ENCODE measurements at places on chromosomes 11 and 22.

GRCh38 chr11:85732965-85733364 is 47.0 kb upstream of the CCDC89 start:
- no peak for DNase-seq

GRCh38 chr22:45318558-45319323 is 9.0 kb downstream of the FAM118A start:
- peak; percentile 77 for DNase-seq

GRCh38 chr22:42878561-42879305 is 21.7 kb upstream of the ARFGAP3 start:
- no peak for DNase-seq

DNA sequence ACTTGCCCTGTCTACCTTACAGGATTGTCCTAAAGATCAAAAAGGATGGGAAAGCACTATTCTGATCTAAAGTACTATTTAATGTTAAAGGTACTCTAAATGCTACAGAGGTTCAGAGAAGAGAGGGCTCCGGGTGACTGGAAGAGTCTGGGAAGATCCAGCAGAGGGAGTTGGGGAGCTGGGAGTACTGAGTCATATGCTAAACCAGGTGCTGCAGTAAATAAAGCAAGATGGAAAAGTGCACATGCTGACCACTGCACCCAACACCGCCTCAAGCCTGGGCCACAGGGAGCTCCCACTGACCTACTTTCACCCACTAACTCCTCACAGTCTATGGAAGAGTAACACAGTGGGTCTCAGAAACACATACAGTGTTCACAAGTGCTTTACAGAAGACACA is 49.3 kb downstream of the WT1 start:
- no peak for DNase-seq

DNA sequence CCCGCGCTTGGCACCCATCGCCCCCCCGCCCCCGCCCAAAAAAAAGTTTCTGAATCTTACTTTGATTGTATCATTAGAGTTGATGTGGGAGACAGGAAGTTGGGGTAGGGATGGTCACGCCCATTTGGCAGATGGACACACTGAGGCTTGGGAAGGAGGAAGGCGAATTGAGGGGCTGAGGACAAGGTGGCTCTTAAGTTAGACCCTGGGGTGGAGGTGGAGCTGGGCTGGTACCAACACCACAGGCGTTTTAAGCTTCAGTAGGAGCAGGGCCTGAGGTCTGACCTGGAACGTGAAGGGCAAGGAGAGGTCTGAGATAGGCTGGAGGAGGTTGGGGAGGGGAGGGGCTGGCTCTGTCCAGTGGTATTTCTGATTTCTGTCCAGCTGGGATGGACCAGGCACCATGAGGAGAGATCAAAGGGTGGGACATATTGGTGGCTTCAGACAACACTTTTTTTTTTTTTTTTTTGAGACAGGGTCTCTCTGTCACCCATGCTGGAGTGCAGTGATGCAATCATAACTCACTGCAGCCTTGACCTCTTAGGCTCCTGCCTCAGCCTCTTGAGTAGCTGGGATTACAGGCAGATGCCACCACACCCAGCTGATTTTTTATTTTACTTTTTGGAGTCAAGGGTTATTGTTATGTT is 799 bp upstream of the CDC42BPG start:
- DNase-seq, result no peak

- no peak for DNase-seq
These were observed 117.6 kb downstream of the DSCAML1 start for GRCh38 chr11:117679461-117679860.

GRCh38 chr22:29302402-29302680 is 4.1 kb upstream of the GAS2L1 start:
- DNase-seq, result no peak

DNA sequence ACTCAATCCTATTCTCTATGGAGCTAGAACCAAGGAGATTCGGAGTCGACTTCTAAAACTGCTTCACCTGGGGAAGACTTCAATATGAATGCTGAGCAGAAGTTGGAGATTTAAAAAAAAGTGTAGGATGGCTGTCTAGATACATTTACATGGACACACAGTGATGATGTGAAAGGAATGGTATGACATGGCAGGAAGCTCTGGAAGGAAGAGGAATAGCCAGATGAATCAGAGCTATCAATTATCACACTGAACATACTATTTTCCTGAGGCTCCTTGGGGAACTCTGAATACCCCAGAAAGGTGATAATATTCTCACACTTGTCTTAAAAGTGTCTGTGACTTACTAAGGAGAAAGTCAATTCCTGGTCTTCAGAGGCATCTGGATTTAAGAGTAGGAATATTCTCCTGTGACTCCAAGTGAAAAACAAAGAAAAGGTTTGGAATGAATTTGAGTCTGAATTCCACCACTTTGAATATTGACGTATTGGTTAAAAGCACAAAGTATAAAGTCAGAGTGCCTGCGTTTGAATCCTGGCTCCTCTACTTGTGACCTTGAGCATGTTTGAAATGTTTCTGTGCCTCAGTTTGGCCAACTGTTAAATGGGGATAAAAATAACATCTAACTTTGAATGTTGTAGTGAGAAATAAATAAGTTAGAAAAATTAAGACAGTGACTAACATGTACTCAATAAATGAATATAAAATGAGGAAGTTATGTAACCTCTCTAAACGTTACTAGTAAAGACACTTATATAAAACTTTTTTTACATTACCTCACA is 1.3 kb downstream of the OR52D1 start:
- DNase-seq, result no peak

DNA sequence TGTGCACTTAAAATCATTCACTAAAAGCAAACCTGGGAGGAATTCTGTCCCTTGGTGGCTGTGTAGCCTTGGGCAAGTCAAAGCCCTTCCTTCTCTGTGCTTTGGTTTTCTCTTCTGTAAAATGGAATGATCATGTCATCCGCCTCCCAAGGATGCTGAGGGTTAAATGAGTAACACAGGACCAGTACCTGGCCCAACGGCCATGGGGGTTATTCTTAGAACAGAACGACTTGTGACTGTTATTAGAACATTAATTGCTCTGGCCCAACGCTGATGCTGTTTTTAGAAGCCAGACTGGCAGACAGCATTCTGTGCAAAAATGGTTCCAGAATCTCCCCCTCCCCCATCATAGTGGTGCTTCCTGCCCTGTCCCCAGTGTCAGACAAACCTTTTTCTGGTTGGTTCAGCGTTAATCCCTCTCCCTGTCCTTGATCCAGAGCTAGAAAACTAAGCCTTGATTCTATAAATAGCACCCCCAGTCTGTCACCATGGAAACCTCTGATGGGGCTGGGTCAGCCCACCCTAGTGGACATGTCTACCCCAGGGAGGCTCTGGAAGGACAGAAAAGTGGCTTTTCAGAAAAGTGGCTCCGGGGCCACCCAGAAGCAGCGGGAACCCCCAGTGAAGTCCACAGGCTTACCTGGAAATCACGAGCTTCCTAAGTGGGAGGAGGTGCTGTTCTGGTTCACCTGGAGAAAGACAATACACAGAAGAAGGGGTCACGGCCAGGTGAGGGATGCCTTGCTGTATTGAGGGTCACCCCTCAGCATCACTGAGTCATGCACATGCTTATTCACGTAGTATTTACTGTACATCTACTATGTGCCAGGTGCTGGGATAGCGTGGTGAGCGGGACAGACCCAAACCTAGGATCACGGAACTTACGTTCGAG is 15.5 kb upstream of the TFIP11 start:
- no peak for DNase-seq

GRCh38 chr11:68843703-68844312 is 2.1 kb upstream of the CPT1A start:
- peak; percentile 80 for DNase-seq

DNA sequence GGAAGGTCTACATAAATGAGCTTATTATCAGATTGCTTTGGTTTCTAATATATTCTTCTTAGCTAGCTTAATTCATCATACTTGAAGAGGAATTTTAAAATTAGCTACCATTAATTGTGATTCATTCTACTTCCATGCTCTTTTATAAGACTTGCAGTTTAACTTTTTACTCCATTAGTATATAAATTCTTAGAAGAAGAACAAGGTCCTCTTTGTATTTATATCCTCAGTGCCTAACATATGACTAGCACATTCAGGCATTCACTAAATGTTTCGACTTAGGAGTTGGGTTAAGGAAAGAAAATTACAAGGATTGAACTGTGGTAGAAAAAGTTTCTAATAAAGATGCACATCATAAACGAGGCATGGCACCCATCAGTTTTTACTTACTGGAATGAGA is 1135.5 kb downstream of the JRKL start:
- no peak for DNase-seq

- DNase-seq, result no peak
These were observed 27.3 kb downstream of the RELT start for GRCh38 chr11:73403541-73403940.

DNA sequence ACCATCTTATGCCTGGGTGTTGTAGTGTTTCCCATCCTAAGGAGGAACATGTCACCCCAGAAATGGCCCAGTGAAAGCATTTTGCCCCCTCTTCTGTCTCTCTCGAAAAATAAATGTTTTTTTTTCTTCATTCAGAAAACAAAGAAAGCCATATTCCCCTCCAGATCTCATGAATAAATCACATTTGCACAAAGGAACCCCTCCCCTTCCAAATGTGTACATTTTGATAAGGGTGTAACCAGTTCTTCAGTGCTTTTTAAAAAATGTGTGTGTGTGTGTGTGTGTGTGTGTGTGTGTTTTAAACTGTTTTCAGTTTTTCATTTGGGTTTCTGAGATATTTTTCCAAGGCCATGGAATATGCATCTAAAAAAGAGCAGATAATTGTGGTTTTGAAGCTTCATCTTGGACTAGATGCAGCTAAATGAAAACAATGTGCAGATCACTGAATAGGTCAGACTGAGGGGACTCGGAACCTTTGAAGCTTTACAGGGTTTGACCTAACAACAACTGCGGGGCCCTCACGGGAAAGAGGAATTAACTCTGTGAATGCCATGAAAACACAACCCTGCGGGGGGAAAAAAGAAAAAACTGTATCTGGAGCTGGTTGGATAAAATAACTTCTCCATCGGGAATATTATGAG is 76.4 kb downstream of the YAP1 start:
- no peak for DNase-seq

- no peak for DNase-seq
These were observed 1.2 kb downstream of the CDC42EP2 start for GRCh38 chr11:65315866-65316226.

- DNase-seq, result no peak
These were observed 186.2 kb upstream of the TBCEL start for GRCh38 chr11:120837696-120838095.
